Smooth muscle cell of the brain vasculature (primary cell): ENCODE measurements at places on chromosomes 4 and X.

GRCh38 chr4:70930530-70931256 is 28.5 kb downstream of the MOB1B start:
- no peak for DNase-seq

- no peak for DNase-seq
Observed at GRCh38 chr4:151524610-151525009, 115.6 kb downstream of the FHIP1A start.

- DNase-seq, result no peak
Observed at GRCh38 chr4:155656025-155656424, 10.6 kb upstream of the GUCY1A1 start.

GRCh38 chr4:141016117-141016798 is 117.0 kb downstream of the RNF150 start:
- no peak for DNase-seq

- DNase-seq, result no peak
Observed at GRCh38 chrX:16014171-16014570, 109.2 kb upstream of the GRPR start.

GRCh38 chr4:6352031-6352692 is 82.5 kb downstream of the WFS1 start:
- DNase-seq, result no peak

DNA sequence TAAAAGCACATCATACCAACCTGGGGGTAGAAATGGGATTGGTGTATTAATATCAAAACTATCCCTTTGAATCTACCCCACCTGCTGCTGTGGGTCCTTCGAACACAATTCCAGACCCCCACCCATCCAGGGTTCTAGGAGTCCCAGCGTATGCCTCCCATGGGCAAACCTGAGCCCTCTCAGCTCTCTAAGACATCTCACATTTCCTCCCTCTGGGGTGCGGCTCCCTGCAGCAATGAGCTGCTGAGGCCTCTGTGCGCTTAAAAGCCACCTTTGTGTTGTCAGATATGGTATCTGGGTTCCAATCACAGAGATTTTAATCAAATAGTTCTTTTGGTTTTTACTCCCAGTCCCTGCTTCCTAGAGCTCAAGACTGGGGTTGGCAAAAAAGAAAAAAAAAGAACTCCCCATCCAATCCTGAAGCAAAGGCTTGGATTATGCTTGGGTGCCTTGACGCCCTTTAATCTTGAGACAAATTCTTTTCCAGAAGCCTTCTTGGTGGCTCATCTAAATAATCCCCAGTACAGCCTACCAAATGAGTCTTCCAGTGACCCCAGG is 37.5 kb upstream of the NOCT start:
- no peak for DNase-seq

DNA sequence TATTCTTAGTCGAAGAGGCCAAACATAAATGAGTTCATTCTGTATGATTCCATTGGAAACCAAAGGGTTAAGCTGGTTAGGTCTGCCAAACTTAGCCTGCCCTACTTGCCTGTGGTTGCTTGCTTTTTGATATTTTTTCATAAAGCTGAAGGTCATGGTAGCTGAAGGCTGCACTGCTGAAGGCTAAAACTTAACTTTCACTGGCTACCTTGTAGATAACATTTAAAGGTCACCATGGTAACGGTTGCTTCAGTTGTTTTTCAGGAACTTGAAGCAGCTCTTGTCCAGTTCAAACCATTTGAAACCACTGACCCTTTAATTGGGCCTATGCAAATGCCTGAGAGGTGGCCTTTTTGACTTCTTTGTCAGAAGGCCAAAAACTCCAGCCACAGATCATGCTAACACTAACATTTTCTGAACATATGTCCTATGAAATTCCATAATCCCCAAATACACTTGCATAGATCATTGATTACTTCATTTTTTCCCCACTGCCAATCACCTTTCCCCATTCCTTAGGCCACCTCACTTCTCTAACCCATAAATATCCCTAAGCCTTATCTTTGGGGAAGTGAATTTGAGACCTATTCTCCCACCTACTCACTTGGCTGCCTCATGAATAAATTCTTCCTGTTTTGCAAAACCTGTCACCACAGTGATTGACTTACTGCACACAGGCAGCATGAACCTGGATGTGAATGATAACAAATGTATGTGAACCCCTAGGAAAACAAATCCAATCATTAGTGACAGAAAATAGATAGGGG is 10.7 kb upstream of the SMIM10L2A start:
- no peak for DNase-seq

- DNase-seq, result no peak
Observed at GRCh38 chrX:14801136-14801535, 71.7 kb downstream of the FANCB start.

GRCh38 chrX:20498851-20499635 is 232.3 kb upstream of the RPS6KA3 start:
- DNase-seq, result no peak

DNA sequence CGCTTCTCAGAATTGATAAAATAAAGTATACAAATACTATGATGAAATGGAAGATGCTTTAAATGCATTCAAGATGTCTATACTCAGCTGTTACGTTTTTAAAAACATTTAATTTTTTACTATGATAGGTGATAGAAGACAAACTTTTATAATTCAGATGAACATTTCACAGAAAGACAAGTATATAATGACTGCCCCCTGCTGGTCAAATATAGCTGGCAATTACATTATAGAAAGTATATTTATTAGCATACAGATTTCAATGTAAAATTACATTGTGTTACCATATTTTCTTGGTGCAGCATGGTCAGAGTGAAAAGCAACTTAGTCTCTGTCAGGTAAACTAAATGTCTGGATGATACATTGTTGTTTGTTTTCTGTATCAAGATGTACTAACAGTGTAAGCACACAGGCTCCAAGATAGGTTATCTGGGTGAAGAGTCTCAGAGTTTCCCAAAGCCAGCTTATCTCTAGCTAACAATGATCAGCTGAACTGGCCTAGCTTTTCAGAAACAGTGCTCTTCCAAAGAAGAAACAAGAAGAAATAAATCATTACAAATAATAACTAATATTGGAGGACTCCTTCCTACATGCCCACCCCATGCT is 54.1 kb downstream of the SRPX start:
- DNase-seq, result no peak

DNA sequence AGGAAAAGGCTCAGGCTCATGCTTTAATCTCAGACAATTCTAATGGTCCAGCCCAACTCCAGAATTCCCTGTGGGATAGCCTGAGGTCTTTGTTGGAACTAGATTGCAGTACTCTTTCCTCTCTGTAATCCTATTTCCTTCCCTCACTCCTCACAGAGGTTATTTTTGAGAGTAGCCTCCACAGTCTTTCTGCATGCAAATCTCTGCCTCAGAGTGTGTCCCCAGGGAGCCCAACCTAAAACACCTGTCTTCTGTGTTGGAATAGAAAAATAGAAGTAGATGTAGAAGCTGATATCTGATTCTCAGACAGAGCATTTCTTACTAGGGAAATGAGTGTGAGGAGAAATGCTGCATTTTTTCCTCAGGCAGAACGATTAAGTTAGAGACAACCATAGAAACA is 915.5 kb upstream of the EPHA5 start:
- no peak for DNase-seq

- no peak for DNase-seq
Observed at GRCh38 chr4:107693132-107693531, 26.9 kb downstream of the PAPSS1 start.

GRCh38 chr4:78939667-78940008 is 400 bp upstream of the PAQR3 start:
- DNase-seq, result no peak

DNA sequence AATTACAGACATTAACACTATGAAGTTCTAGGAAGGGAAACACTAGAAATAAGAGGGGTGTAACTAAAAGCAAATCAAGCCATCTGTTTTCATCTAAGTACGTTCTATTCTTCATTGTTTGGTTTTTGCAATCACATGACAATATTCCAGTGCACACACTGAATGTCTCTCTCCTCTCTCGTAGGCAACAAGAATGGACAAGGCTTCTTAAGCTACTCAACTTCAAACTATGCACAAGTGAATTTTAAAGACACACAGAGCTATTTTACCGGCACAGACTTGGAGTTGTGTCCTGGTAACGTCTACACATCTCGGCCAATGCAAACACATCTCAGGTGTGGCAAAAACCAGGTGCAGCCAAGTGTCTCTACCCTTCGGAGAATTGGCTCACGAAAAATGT is 173.3 kb downstream of the PRKX start:
- no peak for DNase-seq

DNA sequence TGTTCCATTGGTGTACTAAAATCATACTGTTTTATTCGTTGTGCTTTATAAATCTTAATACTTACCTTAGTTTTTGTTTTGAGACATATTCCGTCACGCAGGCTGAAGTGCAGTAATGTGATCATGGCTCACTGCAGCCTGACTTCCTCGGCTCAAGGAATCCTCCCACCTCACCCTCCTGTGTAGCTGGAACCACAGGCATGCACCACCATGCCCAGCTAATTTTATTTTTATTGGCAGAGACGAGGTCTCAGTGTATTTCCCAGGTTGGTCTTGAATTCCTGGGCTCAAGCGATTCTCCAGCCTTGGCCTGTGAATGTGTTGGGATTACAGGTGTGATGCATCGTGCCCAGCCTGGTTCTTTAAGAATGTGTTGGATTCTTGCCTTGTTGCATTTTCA is 24.4 kb upstream of the DCK start:
- no peak for DNase-seq

- DNase-seq, result peak; percentile 31
Observed at GRCh38 chr4:108270466-108271450, 102.0 kb upstream of the LEF1 start.

GRCh38 chr4:25252230-25253070 is 18.6 kb downstream of the PI4K2B start:
- DNase-seq, result no peak

- DNase-seq, result no peak
Observed at GRCh38 chr4:71857713-71858451, 74.0 kb upstream of the GC start.

DNA sequence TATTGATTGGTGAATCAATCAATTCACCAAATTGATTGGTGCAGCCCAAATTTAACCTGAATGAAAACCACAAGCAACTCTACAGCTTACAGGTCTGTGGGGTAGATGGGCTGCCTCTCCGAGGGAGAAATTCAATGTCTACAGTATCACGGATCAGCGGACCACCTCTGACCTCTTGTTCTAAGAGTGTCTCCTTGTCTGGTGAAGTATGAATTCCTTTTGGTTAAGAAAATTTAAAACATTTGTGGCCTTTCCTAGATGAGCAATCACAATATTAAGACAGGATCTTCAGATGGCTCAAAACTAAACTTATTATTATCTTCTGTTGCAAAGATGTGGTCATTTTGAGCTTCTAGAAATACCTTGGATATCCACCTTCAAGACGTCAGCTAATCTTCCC is 153.3 kb downstream of the IL15 start:
- no peak for DNase-seq

- peak; percentile 32 for DNase-seq
Observed at GRCh38 chr4:77582156-77582555, 23.5 kb upstream of the CXCL13 start.
